ENCODE measurements at places on chromosomes 13 and 19.

DNA sequence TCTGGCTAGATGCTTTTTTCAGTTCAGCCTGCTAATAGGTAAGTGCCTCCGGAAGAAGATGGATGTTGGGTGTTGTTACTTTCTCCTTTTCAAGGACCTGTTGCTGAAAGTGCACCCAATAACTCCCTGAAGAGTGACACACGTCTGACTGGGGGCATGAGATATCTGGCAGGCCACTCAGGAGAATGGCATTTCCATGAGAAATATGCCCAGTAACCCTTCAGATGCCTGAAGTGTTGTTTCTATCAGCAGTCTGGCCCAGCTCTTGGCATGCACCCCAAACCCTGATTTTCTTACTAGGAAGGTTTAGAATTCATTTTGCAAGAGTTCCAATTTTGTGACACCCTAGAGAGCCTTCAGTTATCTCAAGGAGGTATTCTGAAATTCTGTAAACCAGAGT, 71.5 kb downstream of the ARHGAP35 start:
- peak; percentile 64 for DNase-seq

GRCh38 chr19:11505032-11505503, 571 bp downstream of the ZNF653 start:
- peak; percentile 91 for DNase-seq

- no peak for DNase-seq
Observed at GRCh38 chr19:31676271-31677004, 327.2 kb upstream of the TSHZ3 start.

GRCh38 chr13:110338441-110339101, 31.5 kb downstream of the COL4A2 start:
- DNase-seq, result no peak

DNA sequence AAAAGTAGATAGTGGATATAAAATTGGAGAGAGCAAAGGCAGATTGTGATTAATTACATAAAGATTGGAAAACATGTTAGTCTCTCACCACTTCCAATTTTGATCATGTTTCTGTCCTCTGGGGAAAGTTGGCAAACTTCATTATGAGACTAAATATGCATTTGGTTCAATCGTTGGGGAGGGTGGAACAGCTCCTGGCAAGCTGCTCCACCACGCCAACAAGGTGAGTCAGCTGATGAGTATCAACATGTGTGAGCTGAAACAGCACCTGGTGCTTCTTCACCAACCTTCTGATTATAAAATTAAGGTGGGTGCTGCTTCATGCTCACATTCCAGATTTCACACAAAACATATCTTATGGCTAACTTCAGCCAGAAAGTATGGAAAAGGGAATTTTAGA, 1784.6 kb downstream of the SLITRK5 start:
- DNase-seq, result no peak

DNA sequence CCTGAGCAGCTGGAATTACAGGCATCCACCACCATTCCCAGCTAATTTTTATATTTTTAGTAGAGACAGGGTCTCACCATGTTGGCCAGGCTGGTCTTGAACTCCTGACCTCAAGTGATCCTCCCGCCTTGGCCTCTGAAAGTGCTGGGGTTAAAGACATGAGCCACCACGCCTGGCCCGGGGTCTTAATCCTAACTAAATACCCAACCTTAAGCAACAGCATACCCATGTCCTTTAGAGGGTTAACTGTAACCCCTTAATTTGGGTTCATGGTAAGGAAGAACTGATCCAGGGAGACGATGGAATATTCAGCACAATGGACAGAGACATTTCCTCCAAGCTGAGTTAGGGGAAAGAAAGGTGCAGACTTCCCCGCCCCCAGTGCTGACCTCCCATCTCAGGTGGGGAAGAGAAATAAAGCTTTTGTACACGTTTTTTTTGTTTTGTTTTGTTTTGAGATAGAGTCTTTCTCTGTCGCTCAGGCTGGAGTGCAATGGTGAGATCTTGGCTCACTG, 8.7 kb upstream of the GALP start:
- no peak for DNase-seq

DNA sequence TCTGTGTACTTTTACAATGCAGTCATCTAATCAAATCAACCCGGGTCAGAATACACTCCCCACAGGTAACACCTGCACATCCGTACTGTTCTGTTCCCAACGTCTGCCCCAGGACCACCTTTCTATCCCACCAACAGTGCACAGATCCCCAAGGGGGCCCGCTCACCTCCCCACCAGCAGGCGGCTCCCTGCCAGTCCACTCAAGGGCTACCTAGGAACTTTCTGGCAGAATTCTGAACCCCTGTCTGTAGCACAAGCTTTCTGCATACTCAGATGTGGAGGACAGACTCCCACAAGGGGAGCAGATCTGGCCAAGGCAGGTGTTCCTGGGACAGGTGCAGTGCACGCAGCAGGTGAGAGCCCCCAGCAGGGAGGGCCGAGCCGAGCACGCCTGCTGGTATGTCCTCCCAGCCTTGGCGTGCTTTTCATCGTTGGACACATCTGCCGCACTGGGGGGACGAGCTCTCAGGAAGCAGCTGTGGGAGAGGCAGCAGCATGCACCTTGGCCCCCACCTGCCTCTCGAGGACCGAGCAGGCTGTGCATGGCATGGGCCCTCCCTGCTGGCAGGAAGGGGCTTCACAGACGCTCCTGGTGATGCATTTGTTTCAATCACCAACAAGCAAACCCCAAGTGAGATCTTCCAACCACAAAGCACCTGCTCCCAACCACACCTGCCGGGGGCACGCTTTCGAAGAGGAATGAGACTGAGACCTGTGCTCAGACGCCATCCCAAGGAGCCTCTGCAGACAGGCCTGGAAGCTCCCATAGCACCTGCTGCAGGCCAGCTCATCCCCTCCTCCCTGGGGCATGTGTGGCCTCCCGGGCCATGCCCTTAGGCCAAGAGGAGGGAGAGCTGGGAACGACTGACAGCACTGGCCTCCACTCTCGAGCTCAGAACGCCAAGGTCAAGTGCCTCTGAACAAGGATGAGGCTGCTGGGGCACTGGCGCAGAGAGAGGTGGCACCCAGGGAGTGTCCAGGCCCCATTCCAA, 35.9 kb downstream of the RAB20 start:
- DNase-seq, result no peak

- DNase-seq, result no peak
Observed at GRCh38 chr19:40565910-40566495, 10.7 kb upstream of the SHKBP1 start.

DNA sequence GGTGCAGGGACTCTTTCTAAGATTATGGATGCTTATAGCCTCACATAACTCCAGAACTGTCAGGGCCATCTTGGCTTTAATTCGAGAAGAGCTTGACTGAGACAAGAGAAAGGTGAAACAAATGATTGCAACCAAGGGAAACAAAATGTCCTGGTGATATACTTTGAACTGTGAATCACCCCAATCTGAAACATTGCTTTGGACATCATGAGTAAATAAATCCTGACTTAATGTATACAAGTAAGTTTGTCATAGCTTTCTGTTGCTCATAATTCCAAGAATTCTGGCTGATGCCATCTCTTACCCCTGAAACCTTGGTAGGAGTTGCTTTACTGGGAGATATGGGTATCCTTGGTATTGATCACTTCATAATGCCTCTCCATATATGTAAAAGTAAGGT, 5.8 kb upstream of the VWA8 start:
- DNase-seq, result no peak

DNA sequence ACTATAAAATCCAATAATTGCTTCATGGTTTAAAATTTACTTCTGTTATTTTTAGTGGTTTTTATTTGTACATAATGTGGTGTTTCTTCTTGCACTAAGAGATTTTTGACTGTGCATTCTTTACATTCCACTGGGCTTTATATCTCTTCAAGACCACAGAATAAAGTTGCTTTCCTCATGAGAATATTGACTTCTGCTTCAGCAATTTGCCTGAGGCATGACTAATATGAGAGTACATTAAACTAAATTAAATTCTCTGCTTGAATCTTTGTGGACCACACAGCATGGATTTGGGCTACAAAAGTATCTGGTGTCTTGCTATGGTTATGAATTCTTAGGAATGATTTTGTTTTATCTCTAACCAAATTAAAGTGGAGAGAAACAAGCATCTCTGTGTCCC, 1463.4 kb upstream of the PCDH20 start:
- DNase-seq, result peak; percentile 15

DNA sequence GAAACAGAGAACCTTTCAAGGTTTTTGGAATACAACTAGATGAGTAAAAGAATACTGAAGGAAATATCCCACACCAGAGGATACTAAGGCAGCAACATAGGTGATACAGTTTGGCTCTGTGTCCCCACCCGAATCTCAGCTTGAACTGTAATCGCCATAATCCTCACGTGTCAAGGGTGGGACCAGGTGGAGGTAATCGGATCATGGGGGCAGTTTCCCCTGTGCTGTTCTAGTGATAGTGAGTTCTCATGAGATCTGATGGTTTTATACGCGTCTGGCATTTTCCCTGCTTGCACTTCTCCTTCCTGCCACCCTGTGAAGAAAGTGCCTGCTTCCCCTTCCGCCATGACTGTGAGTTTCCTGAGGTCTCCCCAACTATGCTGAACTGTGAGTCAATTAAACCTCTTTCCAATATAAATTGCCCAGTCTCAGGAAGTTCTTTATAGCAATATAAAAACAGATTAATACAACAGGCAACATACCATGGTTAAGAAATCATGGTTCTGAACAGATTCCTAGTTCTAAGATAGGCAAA, 97.0 kb downstream of the ABCC4 start:
- DNase-seq, result no peak

DNA sequence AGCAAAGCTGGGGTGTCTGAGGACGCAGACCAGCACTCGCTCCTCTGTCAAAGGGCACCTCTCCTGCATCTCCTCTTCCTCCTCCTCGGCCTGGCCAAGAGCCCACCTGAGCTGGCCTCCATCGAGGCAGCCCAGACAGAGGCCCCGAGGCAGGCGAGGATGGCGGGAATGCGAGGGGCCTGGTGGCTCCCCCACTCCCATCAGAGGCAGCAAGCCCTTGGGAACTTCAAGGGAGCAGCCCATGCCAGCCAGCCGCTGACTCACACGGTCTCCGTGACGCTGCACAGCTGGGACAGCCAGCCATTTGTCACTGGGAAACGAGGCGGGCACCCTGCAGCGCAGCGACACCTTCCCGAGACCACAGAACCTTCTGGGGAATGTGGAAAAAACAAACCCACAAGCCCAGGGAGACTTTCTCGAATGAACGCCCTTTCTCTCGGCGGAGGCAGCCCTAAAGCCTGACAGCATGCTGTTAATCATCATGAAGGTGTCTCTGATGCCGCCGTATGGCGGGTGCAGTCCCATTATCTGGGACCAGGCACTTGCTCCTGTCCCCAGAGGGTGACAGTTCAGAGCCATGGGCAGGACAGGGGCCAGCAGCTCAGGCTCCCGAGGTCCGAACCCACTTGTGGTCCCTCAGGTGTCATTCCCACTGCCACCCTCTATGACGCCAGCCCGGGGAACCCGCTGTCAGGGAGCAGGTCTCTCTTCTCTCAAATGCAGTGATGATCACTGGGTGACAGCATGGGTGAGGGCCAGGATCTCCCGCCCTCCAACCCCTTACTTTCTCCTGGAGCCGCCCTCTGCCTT, 53.0 kb downstream of the PEPD start:
- DNase-seq, result no peak

GRCh38 chr19:50371914-50372475, 4.3 kb upstream of the NR1H2 start:
- no peak for DNase-seq
